ENCODE measurements at places on chromosomes 5 and 9.

DNA sequence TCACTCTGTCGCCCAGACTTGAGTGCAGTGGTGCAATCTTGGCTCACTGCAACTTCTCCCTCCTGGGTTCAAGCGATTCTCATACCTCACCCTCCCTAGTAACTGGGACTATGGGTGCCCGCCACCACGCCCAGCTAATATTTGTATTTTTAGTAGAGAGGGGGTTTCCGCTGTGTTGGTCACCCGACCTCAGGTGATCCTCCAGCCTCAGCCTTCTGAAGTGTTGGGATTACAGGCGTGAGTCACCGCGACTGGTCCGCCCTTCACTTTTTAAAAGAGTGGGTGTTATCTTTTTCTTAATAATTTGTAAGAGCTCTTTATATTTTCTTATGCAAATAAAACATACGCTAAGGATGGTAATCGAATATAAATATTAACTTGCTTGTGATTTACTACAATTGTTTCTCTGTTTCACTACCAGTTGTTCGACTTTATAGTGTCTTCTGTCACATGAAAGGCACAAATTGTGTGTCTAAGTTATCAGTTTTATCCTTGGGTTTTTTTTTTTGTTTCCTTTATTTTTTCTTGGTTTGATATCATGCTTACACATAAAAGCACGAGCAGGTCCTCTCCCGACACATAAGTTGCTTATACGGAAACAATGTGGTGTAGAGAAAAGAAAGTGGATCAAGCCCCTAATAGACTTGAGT, 1.9 kb upstream of the GPBP1 start:
- DNase-seq = no peak

GRCh38 chr9:83630938-83631457, 8.1 kb downstream of the IDNK start:
- no peak for DNase-seq

DNA sequence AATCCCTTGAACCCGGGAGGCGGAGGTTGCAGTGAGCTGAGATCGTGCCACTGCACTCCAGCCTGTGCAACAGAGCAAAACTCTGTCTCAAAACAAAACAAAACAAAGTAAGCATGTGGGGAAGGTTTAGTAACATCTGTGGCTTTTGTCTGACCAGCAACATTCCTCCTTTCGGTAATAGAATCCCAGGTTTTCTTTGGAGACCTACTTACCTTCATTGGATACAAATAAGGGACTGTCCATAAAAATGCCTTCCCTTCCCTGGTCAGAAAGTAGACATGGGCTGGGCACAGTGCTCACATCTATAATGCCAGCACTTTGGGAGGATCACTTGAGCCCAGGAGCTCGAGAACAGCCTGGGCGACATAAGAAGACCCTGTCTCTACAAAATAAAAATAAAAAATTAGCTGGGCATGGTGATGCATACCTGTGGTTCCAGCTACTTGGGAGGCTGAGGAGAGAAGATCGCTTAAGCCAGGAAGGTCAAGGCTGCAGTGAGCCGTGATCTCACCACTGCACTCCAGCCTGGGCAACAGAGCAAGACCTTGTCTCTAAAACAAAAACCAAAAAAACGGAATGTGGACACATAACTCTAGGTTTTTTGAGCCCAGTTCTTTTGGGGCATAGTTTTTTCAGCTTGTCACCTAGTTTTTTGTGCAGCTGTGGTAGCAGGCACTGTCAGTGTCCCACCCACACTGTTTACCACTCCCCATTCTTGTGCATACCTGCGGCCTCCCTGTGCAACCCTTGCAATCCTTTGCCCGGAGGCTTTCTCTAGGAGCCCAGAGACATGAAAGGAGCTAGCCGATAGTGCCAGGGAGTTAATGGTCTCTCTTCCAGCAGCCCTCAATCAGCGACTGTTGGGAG, 9.0 kb upstream of the SPINK4 start:
- DNase-seq = no peak

DNA sequence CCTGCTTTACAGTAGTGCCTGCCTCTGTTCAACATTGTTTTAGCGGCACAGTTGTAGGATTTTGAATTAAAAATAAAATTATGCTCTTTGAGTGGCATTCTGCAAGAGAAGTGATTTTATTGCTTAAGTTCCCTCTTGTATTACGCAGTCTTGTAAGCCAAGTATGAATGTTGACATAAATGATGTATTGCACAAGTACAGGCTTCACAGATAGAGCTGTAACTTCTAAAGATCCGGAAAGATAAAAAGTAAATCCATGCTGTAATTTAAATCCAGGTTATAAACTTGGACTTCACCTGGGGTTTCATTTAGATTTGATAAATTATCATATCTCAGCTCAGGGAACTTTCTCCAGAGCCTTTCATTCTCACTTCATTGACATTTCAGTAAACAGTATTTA, 1114.7 kb downstream of the PTPRD start:
- no peak for DNase-seq

- DNase-seq = no peak
Measured at GRCh38 chr9:99220011-99220410, 1.7 kb downstream of the ALG2 start.

- no peak for DNase-seq
Measured at GRCh38 chr5:180628827-180629750, 20.3 kb downstream of the FLT4 start.

- DNase-seq = no peak
Measured at GRCh38 chr9:98995059-98995671, 51.5 kb downstream of the COL15A1 start.

DNA sequence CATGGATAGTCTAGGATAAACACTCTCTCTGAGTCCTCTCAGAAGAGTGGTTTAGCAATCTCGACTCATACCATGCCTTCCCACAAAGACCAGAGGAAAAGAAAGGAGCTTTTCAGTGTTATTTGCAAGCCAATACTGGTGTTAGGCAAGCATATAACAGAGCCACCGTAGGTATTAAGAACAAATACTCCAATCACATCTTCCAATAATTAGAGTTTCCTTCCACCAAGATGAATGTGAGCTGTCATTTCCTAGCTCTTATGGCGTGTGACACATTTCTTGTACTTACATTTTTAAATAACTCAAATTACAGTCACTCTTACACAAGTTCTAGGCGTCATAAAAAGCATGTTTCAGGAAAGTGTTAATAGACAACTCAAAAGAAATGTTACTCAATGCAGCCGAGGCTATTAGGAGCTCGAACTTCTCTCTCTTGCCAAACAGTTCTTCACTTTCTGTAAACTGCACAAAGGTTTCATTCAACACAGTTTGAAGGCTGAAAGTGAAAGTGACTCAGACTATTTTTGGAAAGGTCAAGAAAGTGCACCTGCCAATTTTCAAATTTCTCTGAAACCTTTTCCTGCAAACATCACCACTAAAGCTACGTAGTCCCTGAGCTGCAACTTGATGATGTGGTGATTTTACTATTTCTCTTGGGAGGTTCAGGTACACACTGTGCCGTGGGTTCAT, 153.8 kb downstream of the AUH start:
- DNase-seq = no peak

- no peak for DNase-seq
Measured at GRCh38 chr9:84339503-84339902, 1.1 kb downstream of the SLC28A3 start.

GRCh38 chr5:33734537-33734936, 157.3 kb downstream of the ADAMTS12 start:
- DNase-seq = no peak

DNA sequence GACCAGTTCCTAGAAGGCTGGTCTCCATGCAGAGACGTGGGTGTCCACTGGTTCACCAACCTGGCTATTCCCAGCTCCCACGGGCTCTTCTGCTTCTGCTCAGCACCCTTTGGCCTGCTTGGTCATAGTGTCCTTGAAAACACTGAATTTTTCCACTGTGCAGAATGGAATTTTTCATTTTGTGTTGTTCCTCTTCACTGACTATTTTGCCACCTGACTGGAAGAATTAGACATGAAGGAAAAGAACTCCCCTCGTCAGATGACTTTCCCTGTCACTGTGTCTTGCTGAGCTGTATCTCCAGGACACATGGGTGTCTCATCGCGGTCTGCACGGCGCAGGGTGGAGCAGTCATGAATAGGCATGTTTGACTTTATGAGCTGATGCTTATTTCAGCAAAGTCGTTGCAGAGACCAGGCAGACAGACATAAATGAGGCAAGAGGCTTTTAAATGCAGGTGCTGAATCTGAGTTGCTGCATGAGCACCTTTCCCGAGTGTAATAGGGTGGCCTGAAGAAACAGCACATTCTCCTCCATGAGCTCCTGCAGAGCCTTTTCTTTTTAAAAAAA, 50.2 kb upstream of the SEMA4D start:
- DNase-seq = no peak

GRCh38 chr5:11683666-11684065, 220.6 kb downstream of the CTNND2 start:
- DNase-seq = no peak

DNA sequence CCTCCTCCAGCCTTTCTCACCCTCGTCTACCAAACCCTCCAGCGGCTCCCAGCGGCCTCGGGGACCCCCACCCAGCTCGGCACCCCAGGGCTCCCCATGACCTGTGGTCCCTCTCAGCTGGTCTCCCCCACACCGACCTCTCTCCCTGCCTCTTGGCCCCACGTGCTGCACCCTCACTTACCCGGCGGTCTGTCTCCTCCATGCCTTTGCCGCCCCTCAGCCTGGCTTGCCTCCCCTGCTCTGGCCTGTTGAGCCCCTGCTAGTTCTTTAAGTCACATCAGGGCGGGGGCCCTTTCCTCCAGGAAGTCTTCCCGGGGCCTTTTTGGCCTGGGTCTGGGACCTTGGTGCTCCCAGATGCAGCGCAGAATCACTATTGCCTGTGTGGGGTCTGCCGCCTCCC, 81.5 kb downstream of the LMX1B start:
- no peak for DNase-seq

GRCh38 chr9:131266266-131267229, 9.8 kb downstream of the FAM78A start:
- DNase-seq = no peak

- DNase-seq = no peak
Measured at GRCh38 chr5:180340856-180341255, 12.3 kb downstream of the GFPT2 start.

DNA sequence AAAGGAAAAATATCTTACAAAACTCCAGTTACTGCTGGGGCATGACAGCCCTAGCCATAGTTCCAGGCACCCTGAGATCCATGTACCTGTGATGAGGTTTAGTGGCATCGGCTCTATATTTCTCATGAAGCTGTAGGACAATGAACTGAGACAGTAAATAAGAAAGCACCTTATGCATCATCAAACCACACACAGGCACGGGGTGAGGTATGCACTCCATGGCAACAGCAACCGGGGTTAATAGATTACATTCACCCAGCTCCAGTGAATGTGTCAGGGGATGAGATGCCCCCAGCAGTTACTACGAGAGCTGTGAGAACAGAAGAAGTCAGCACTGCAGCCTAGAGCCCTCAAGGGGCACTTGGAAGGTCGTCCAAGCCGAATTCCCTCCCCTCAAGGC, 162.0 kb upstream of the S1PR3 start:
- DNase-seq = no peak

- no peak for DNase-seq
Measured at GRCh38 chr5:44969825-44970224, 161.1 kb downstream of the MRPS30 start.

- no peak for DNase-seq
Measured at GRCh38 chr5:37789991-37790390, 49.9 kb downstream of the GDNF start.

DNA sequence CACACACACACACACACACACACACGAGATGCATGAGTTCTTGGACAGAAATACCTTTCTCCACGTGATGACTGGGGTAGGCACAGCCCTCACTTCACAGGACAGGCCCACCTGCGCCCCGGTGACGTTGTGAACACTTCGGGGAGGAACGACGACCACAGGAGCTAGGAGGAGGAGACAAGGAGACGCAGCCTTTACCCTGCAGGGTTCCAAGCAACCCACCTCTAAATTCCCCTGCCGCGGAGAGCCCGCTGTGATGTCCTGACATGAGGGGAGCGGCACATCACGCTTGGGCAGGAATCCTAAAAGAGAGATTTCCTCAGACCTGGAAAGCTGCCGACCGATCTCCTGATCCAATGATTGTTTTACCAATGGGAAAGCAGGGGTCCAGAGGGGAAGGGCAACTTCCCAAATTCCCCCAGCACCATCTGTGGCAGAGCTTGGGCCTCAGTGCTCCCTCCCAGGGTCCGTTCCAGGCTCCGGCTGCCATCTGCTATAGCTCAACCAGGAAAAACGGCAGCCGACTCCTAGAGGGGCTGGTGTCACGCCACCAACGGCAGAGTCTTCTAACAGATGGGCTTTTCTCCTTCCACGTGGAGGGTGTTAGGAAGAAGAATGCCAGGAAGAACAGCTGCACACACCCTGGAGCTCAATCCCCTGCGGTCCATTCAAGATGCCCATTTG, 10.1 kb downstream of the IGFBPL1 start:
- no peak for DNase-seq

DNA sequence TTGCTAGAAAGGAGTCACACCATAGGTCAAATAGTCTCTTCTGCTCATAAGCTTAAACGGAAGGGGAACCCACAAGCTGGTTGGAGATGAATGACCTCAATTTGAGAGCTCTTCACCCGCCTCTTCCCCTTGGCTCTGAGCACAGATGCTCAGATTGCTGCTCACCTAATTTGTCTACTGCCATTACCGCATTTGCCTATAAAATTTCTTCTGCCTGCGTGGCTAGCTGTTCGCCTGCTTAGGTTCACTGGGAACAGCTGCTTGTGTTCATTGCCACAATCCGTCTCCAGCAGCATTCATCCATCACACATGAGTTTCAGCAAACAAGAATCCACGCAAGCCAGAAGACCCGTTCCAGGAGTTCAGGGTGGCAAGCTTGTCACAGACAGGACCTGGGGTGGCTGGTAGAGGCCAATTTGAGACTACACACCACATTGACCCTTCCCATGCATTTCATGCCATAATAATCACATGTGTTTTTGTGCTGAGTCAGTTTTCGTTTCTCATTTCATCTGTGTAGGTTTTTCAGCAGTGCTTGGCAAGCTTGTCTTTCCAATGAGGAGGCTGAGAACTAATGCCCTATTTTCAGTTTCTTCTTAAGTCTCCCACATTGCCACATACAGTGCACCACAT, 50.2 kb upstream of the DNAH5 start:
- no peak for DNase-seq

DNA sequence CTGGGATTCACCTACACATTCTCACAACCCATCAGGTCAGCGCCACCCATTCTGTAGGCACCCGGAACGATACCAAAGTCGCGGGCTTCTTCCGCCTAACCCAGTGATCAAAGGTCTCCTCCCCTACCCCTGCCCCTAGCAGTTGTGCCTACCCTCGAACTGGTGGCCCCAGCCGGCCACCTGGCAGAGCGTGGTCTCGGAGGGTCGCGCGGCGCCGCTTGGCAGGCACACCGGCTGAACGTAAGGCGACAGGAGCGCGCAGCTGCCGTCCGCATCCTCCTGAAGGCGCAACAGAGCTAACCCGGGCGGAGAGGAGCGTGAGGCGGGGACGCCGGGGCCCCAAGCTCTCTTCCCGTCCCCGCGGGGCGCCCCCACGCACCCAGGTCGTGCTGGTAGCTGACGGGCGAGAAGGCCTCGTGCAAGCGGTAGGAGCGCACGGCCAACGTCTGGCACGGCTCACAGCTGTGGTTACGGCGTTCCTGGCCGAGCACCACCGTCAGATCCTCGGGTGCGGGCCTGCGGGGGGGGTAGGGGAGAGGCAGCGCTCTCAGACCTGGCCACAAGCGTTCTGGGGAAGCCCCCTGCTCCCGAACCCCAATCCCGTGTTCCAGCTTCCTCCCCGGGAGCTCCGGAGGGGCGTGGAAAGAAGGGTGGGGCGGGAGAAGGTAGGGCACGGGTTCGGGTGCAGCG, 2.8 kb upstream of the PFN3 start:
- DNase-seq = no peak

Data from endothelial cell (in vitro differentiated cells).